ENCODE measurements at places on chromosomes 16 and 17.

DNA sequence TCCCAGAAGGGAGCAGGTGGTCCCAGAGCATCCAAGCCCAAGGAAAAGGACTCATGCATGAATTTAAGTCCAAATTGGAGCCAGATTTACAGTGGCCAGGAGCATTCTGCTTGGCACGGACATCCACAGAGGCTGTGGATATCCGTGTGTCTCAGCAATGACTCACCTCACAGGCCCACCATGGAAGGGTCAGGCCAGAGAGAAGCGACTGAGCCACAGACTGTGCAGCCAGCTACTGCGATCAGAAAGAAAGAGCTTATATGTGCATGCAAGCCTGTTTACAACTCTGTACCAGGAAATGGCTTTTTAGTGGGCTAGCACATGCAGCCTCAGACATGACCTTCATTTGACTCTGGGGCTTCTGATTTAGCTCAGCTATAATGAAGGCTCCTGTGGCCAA lies 231.0 kb downstream of the C16orf95 start:
- no peak for DNase-seq

DNA sequence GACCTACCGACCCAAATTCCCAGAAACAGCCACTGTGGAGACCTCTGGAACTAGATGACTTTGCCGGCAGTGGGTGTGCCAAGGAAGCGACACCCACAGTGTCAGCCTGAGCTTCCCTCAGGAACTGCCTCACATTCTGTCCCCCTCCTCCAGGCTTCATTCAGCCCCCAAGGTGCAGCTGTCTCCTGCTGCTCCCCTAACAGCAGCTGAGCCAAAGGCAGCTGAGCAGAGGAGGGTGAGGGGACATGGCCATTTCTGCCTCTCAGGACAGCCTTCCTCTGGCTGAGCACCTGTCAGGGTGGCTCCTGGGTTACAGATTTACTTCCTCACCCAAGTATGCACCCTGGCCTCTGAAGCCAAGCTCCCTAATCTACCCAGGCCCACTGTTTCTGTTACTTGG lies 22.1 kb upstream of the MTMR4 start:
- DNase-seq: no peak

- DNase-seq: no peak
Observed at GRCh38 chr16:684961-685696, 995 bp upstream of the JMJD8 start.

DNA sequence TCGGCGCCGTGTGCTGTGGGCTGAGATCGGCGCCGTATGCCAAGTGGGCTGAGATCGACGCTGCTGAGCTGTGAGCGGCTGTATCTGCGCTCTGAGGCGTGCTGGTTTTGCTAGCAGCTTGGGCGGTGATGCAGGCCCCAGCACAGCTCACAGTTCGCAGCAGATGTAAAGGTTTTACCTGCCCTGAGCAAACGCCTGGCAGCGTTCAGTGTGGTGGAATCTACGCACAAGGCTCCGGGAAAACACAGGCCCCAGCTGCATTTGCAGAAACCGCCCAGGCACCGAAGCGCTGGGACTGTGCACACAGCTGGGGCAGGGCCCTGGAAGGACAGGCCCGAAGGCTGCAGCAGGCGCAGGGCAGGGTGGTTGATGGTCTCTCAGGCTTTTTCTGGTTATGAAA lies 8.0 kb upstream of the ZNF469 start:
- no peak for DNase-seq

- no peak for DNase-seq
Observed at GRCh38 chr17:80116921-80117380, 15.6 kb downstream of the GAA start.
